ENCODE measurements at places on chromosomes 13 and 19. TPM values are rescaled to one million over a fixed set of nuclear protein-coding genes. Genes with fewer than 3 reads are reported as not detected.

DNA sequence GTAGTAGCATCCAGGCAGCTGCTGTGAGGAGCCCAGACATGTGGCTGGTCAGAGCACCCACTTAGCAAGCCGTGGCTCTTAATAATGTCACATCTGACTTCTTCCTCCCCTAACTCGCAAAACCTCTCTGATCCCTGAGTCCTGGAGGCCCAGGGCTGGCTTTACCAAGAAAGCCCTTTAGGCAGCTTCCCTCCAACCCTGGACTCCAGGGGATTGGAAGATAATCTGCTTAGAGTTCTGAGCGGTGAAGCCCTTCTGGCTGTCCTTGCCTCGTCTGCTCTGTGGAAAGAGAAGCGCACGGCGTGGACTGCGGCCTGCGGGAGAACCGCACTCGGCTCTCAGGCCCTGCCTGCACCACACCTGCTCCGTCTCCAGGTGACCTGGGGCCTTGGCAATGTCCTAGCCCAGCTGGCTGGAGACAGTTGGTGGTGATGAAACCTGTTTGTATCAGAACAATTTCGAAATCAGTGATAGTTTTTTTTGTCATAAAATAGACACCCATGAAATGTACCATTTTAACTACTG lies 64.5 kb upstream of the MCF2L start:
- DNase-seq: no peak

GRCh38 chr13:25874064-25874737 lies 177.6 kb downstream of the SHISA2 start:
- no peak for DNase-seq

DNA sequence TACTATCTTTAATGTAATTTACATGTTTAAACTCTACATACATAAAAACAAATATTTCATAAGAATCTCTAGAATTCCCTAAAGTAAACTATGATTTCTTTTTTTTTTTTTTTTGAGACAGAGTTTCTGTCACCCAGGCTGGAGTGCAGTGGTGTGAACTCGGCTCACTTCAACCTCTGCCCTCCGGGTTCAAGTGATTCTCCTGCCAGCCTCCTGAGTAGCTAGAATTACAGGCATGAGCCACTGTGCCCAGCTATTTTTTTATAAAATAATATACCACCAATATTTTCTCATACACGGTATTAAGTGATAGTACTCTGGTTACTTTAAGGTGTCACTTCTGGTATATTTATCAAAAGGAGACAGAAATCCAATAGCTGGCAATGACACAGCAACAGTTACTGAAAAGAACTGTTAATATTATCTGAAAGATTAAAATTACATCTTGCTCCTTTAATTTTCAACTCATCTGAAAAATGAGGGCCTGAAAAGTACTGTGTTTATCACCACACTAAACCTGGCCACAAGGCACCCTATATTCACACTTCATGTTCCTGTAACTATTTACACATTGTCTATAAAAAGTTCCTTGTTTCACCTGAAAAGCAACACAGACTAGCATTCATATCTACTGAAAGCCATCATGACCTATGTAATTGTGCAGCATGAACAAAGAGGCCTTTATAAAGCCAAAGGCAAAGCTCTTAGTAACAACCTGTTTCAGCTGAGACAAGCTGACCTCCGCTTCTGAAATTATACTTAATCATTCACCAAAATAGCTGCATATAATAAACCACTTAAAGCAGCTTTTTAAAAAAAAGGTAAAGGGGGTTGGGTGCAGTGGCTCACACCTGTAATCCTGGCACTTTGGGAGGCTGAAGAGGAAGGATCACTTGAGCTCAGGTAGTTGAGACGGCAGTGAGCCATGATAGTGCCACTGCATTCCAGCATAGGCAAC lies 106.1 kb downstream of the SLC25A15 start:
- no peak for DNase-seq

DNA sequence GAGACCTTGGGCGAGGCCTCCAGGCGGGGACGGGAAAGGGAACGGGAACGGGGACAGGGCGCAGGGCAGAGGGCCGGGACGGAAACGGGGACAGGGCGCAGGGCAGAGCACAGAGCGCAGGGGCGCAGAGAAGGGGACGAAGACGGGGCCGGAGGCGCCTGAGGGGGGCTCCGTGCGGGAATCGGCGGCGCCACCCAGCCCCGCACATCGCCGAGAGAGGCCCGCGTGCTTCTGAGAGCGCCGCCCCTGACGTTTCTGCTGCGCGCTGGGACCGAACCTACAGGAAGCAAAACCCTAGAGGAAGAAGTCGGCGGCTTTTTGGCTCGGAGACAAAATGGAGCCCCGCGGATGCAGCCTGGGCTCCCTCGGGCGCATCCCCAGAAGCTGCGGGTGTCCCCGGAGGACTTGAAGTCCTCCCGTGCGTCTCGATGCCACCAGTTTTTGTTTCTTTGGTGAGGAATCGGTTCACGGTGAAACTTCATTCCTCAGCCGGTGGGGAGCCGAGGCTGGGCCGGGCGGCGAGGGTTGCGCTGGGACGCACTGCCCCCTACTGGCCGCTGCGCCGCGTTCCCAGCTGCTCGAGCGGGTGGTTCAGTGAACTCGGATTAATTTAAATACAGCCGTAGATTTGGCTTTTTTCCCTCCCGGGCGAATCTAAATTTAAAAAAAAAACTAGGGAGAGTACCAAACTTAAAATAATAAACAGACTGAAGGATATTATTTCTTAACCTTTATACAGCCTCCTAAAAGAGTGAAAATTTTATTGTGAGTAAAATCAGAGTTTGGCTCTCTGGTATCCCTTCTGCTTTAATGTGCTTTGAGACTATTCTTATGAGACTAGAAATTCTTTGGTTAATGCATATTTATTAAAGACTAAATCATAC lies 350.0 kb upstream of the ARGLU1 start:
- DNase-seq: no peak

DNA sequence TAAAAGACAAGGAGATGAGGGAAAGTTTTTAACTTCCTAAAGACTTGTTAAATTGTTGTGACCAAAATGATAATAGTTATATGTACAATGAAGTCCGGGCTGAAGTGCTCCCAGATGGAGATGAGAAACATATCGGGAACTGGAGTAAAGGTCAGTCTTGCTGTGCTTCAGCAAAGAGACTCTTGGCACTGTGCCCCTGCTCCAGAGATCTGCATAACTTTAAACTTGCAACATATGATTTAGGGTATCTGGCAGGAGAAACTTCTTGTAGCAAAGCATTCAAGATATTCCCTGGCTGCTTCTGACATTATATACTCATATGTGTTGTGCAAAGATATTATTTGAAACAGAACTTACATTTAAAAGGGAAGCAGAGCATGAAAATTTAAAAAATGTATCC lies 786.6 kb upstream of the SLITRK6 start:
- no peak for DNase-seq

DNA sequence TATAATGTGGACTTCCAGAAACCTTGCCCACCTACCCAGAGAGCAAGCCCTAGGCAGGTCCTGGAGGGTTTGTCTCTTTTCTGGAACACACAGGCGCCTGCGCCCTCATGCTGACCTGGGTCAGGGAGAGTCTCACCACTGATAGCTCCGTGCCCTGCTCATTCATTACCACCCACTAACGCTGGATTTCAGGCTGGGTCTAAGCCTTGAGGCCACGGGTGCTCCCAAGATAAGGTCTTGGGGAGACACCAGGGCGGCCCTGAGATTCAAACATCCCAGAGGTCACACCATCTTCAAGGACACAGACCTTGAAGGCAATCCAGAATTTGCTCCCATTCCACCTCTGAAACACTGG lies 5.1 kb downstream of the S1PR2 start:
- DNase-seq: no peak

- DNase-seq: no peak
These were observed 15.0 kb upstream of the DHRS12 start for GRCh38 chr13:51818781-51819511.

DNA sequence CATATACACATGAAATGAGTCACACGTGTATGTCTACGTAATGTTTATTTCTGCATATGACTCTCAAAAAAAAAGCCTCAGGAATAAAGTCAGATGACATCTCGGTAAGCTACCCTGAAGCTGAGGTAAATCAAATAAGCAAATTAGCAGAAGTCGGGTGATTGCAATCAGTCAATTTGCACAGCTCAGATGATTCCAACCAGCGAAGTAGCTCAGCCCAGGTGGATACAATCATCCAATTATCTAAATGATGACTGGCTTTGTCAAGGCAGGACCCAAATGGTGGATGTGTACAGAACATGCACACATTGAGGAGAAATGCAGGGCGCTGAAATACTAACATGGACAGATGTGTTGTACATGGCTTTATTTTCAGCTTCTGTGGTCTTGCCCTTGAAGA lies 148.5 kb downstream of the ZNF486 start:
- DNase-seq: no peak

DNA sequence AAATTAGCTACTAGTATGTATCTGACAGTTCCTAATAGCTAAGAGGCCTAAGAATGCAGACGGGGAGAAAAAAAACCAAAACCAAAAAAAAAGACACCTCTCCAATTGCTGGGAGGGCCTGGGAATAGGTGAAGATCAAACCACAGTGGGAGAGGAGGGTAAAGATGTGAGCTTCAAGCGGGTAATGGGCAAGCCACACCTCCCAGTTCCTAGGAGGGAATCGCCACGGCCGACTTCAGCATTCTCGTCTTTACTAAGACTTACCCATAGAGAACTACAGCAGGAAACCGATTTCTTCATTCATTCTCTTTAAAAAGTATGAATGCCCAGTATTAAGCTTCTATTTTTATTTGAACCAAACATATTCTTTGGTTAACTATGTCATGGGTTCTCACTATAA lies 5.6 kb upstream of the EEF1AKMT1 start:
- no peak for DNase-seq

- peak; percentile 88 for DNase-seq
These were observed 15.7 kb downstream of the RANBP3 start for GRCh38 chr19:5961969-5962945.

- no peak for DNase-seq
These were observed 44.4 kb upstream of the C1QTNF9 start for GRCh38 chr13:24264976-24265375.

GRCh38 chr19:58558066-58558622 lies at the start of gene UBE2M:
Gene UBE2M (minus strand): TSS chr19:58558611. CDS start chr19:58558381, 230 bp downstream.
- peak; percentile 48 for DNase-seq

- no peak for DNase-seq
These were observed 3.0 kb upstream of the PLIN4 start for GRCh38 chr19:4521170-4521887.

DNA sequence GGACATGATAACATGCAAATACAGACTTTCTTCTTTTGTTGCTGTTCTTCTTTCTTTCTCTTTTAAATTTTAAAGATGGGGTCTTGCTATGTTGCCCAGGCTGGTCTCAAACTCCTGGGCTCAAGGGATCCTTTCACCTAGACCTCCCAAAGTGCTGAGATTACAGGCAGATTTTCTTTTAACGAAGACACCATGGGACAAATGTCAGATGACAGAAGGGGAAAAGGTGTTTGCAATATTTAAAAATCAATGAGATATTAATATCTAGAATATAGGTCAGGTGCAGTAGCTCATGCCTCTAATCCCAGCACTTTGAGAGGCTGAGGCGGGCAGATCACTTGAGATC lies 3.7 kb upstream of the RYR1 start:
- DNase-seq: no peak

DNA sequence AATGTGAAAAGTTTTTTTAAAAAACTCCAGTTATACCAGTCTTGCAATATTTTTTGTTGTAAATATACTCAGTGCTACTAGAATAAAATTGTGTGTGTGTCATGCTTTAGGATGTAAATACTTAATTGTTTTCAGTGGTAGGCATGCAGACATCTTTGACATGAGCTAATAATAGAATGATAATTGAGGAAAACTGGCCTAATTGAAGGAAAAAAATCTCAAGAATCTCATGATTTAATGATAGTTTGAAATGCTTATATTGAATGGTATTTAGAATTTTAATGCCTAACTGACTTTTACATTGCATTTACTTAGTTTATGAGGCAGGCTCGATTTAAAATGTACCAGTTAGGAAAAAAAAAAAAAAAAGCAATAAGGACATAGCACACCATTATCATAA lies 3.2 kb upstream of the MAB21L1 start:
- no peak for DNase-seq

The ZNF681 gene
- 7.4 TPM for total RNA-seq

The ERVV-1 gene
- not detected for total RNA-seq

The KASH5 gene
- total RNA-seq: not detected

The FZR1 gene
- 31.8 TPM for total RNA-seq

The TMPRSS9 gene
- 0.04 TPM for total RNA-seq

The CCDC169 gene
- 8.5 TPM for total RNA-seq

The SBK3 gene
- 0.87 TPM for total RNA-seq
